Natural killer cell treated with Interleukin-12 subunit alpha and Interleukin-12 subunit beta and Interleukin-15 and Interleukin-18, amount 100 ng/mL, for 72 hours (primary cell): ENCODE measurements at places on chromosomes 4 and X. TPM values are rescaled to one million over a fixed set of nuclear protein-coding genes. Genes with fewer than 3 reads are reported as not detected.

CTAG2 gene
- total RNA-seq = not detected

MAGED4B gene
- total RNA-seq = 2.3 TPM

TASL gene
- total RNA-seq = 3.6 TPM

MAGEC2 gene
- not detected for total RNA-seq

TCEAL7 gene
- not detected for total RNA-seq

MAGEC3 gene
- total RNA-seq = not detected

SMR3B gene
- not detected for total RNA-seq
